Tibial nerve (tissue), 4 donors: ENCODE measurements at places on chromosomes 3 and 15. TPM values are rescaled to one million over a fixed set of nuclear protein-coding genes. Genes with fewer than 3 reads are reported as not detected.

Gene XXYLT1
- 17.7 TPM for total RNA-seq

Gene OR5H14
- not detected for total RNA-seq

Gene LYZL4
- total RNA-seq = not detected

DNA sequence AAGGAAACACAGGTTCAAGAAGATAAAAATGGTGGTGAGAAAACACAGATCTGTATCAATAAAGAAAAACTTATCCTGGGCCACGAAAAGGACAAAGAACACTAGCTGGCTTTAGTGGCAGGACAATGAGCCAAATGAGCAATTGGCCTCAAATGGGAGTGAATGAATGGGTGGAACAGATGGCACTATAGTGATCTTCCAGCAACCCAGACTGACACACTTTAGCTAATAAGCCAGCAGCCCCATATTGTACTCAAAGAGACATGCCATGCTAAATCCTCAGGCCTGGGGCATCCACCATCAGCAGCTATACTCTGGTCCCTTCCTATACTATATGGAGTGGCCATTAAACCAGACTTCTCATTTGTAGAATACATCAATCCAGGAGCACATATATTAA is 60.0 kb upstream of the GADL1 start:
- DNase-seq = no peak

DNA sequence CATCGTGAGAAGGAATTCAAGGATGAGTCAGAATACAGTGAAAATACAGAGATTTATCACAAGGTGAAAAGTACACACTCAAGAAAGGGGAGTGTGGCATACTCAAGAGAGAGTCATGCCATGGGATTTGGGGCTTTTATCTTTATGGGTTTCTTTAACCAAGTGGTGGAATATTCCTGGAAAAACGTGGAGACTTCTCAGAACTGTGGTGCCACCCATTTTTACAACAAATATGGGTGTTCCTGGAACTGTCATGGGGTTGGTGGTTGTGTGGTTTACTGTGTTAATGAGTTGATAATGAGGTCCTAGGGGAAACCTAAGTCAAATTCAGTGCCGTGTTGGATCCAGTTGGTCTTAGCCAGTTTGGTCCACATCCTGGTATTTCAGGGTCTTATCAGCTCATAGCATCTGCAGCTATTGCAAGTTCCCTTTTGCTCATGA is 497.2 kb downstream of the GABRG3 start:
- DNase-seq = no peak

GRCh38 chr15:59335207-59335786 is 37.4 kb downstream of the MYO1E start:
- DNase-seq = no peak

- no peak for DNase-seq
Measured at GRCh38 chr3:154430014-154430413, at the start of gene GPR149. Gene GPR149, minus strand, starts transcription at chr3:154430190. Its CDS starts 575 bp downstream, at chr3:154429615.

- no peak for DNase-seq
Measured at GRCh38 chr3:156527060-156527459, 27.9 kb downstream of the SSR3 start.

DNA sequence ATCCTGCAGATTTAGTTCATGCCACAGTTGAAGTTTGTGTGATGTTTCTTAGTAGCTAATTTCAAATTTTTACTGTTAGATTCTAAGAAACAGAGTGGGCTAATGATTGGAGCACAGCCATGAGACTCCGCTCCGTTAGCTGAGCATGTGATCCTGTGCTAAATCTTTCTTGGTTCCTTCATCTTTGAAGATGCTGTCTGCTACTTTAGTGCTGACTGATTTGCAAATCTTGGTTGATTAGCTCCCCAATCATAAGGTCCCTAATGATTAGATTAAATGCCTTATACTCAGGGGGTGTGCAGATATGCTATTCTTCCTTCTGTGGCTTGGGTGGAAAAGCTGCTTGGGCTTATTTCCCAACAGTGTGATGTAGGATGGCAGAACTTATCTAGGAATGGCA is 129.5 kb upstream of the ZBED2 start:
- no peak for DNase-seq

DNA sequence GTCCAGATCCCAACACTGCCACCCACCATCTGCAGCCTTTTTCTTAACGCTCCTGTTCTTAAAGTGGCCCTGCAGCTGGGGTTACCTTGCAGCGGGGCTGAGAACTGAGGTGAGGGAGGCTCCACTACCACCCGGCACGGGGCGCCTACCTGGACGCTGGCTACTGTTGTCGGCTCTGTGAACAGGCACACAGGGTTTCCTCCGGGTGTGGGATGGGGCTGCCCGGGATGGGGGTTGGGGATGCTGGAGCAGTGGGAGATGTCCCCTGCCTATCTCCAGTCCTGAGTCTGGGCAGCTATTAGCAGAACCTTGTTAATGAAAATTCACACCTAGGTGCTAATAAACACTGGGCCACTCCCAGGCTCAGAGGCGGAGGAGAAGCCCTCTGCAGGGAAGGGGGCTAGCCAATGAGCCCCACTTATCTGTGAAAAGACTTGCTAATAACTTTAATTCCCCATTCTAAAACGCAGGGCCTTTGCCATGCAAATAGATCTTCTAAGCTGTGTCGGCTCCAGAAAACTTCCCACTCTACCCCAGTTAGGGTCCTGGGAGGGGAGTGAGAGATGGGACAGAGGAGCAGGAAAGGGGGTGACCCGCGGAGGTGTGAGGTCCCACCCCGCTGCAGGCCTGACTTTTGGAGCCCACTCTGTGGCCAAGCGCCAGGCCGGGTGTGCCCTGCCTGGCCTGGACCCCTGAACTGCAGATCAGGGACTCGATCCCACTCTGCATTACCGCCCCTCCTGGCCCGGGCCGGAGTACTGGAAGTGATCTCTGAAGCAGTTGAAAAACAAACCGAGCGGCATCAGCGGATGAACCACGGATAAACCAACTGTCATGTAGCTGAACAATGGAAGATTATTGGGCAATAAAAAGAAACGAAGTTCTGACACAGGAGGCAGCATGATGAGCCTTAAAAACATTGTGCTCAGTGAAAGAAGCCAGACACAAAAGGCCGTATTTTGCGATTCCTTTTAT is 3.1 kb downstream of the MESP1 start:
- no peak for DNase-seq
